ENCODE measurements at places on chromosomes 11 and 22.

- DNase-seq: no peak
Observed at GRCh38 chr11:45880772-45881570, 4.5 kb upstream of the MAPK8IP1 start.

- peak; percentile 40 for DNase-seq
Observed at GRCh38 chr22:43275545-43276317, 67.4 kb downstream of the SCUBE1 start.

GRCh38 chr11:59666969-59667368, 1.9 kb downstream of the PATL1 start:
- DNase-seq: no peak

DNA sequence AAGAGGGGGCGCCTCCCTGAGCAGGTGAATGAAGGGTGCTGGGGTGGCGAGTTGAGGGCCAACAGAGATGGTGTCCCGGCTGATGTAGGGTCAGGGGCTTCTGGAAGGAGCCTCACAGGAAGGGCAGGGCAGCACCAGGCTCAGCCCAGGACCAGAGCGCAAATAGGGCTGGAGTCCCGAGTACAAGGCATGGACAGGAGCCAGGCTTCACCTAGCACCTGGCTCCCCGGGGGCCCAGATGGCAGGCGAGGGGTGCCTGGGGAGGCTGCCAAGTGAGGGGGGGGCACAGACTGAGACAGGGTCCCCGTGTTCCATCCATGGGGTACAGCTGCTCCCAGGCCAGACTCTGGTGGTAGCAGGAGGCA, 105.8 kb downstream of the KCNQ1 start:
- DNase-seq: no peak

- DNase-seq: no peak
Observed at GRCh38 chr11:116333001-116333535, 439.7 kb downstream of the BUD13 start.

DNA sequence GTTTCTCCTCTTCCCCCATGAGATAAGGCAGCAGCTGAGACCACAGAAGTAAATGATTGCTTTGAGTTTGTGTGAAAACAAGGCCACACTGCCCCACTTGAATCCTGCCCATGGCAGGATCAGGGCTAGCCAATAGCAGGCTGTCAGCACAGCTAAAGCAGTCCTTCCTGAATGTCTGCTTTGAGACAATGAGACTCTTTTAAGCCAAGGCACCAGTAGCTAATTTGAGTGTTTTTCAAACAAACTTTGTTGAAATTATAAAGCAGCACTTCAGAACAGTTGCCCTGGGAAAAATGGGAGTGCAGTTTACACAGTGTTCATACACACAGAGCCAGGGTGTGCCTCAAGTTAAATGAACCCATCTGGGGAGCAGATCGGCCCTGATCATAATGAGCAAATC, 103.5 kb upstream of the OR5AK2 start:
- DNase-seq: no peak

GRCh38 chr11:70002433-70002832, 75.7 kb upstream of the ANO1 start:
- no peak for DNase-seq

Measured in SIG-M5 (cell line).